Foreskin fibroblast (primary cell): ENCODE measurements at places on chromosomes 1 and 21.
A peak's percentile ranks its signal among the peaks of the same experiment; 100 is the strongest.

GRCh38 chr1:204344665-204345355, 14.9 kb downstream of the PLEKHA6 start:
- no peak for DNase-seq

DNA sequence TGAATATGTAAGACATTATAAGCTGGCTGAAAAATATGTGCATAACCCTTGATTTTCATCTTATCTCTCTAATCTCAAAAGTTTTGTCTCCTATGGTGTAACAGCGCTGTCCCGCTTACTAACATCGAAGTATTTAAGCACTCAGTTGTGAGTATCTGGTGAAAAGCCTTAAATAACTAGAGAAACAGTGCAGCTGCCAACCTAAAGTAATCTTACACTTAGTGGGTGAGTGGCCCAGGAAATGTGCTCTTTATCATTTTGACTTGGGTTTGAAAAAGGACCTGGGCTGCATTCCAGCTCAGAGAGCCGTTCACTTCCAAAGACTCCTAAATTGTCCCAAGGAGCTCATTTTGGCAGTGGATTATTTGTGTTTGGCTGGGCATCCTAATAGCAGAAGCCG, 225.9 kb downstream of the SPATA17 start:
- no peak for DNase-seq

DNA sequence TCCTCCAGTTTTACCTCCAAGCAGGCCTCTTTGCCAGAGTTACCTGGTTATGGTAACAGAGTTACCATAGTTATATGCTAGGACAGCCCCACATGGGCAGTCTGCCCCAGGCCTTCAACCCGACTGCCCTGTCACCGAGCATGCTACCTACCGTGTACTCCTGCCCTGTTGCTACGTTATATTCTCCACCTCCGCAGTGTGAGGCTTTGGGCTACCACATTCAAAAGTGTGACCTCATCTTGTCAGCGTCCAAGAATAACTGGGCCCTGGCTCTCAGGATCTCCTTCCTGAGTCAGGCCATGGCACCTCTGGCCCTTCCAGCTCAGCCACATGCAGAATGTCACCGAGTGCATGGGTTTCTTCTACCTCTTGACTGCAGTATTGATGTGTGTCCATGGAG, 8.9 kb downstream of the MAPKAPK2 start:
- no peak for DNase-seq

DNA sequence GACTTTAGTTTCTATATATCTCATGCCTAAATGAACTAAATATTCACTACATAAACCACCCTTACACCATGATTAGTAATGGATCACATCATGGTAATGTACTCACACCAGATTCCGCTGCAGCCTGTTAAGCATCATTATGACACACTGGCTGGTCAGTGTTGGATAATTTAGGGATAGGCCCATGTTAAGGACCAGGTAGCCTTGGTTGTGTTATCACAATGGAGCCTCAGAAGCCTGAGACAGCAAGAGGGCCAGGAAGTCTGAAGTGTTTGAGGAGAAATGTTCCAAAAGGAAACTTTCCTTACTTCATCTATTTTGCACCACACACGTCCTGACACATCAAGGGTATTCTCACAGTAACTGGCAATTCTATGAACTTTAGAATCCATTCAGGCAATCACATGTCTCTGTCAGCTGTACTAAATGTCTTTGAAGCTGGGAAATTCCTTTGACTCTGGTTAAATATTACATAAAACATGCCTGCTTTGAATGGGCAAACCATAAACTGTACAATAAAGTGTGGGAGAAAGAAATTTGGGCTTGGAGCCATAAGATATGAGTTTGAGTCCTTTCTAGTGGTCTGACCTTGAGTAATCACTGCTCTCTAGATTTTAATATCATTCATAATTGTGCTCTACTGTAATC, 105.3 kb upstream of the DPT start:
- DNase-seq: no peak

DNA sequence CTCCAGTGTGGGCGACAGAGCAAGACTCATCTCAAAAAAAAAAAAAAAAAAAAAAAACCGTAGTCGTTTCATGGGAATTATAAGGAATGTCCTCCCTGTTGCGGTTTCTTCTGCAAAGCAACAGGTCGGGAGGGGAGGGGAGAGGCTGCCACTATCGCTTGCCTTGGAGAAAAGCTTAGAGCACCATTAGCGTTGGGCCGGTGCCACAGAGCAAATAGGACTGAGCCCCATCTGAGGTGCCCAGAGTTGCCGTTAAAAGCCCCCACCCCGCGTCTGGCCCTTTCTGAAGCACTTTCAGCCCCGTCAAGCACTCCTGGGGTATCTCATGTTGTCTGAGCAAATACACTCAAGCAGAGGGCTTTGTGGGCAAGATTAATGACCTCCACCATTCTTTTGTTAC, 2.2 kb downstream of the RIPPLY3 start:
- no peak for DNase-seq

- DNase-seq: no peak
Observed at GRCh38 chr1:28983509-28984310, 69.3 kb downstream of the EPB41 start.

- no peak for DNase-seq
Observed at GRCh38 chr1:20983297-20983889, 193.3 kb downstream of the EIF4G3 start.

DNA sequence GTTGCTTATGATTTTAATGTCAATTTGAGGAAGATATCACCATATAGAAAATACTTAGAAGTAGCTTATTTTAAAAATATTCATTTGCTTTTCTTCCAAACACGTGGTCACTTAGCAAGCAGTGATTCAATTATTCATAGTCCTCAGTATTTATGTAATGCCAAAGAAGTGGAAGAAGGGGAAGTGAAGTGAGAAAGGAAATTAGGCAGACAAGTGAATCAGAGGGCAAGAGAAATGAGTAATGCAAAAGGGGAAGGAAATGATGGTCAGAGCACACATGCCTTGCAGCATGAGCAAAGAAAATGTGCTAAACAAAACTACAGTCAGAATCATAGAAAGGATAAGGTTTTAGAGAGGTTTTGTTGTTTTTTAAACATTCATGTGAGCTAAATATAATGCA, 31.8 kb downstream of the SDCCAG8 start:
- DNase-seq: peak; percentile 92

DNA sequence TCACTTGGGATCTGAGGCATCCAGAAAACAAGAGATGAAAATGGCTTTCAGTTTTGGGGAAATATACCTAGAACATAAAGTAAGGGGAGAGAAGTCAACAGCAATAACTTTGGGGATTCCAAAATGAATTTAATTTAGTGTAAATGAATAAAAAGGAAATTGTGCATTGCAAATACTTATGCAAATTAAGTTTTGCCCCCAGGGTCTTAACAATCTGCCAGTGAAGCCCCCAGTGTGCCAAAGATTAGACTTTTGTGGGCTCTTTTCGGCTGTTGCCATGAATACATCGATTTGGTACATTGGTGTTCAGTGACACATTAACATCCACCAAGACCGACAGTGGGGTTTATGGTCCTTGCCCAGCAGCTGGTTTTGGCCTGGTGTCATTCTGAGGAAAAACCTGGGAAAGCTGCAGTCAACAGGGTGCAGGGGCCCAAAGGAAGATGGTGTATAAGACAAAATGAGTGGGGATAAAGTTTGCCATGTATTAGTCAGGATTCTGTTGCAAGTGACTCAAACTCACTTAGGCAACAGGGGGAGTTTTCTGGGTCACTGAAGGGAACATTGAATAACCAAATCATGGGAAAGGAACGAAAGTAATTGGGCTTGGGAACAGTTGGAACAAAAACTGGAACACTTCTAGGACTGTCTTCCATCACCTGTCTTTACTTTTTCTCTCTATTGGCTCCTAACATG, 30.2 kb upstream of the IGSF3 start:
- DNase-seq: peak; percentile 36

- peak; percentile 88 for DNase-seq
Observed at GRCh38 chr1:35505911-35506798, 51.0 kb downstream of the KIAA0319L start.

GRCh38 chr1:97033949-97034348, 312.4 kb downstream of the PTBP2 start:
- no peak for DNase-seq

- no peak for DNase-seq
Observed at GRCh38 chr1:8267307-8267706, 50.6 kb upstream of the SLC45A1 start.

- DNase-seq: no peak
Observed at GRCh38 chr1:160739098-160739511, at the start of gene SLAMF7. Gene SLAMF7 (plus strand): TSS chr1:160739247. CDS start chr1:160739302, 55 bp downstream.

GRCh38 chr1:30892671-30893073, 15.9 kb downstream of the SDC3 start:
- DNase-seq: no peak

DNA sequence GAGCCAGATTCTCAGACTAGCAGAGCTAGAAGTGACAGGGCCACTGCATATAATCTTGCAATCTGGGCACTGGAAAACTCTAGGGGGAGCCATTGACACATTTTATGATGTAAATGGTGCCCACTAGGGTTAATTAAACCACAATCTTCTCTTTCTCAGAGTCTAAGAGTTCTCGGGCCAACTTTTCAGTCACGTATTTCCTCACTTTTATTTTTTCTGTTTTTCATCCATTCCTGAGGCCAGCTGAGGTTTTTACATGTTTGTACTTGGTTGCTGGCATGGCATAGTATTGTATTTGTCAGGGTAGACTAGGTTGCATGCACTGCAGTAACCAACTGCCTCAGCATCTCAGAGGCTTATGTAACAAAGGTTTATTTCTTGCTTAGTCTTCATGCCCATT, 138.2 kb downstream of the ZNF326 start:
- peak; percentile 11 for DNase-seq

- peak; percentile 46 for DNase-seq
Observed at GRCh38 chr21:32413015-32413504, 554 bp downstream of the EVA1C start.

DNA sequence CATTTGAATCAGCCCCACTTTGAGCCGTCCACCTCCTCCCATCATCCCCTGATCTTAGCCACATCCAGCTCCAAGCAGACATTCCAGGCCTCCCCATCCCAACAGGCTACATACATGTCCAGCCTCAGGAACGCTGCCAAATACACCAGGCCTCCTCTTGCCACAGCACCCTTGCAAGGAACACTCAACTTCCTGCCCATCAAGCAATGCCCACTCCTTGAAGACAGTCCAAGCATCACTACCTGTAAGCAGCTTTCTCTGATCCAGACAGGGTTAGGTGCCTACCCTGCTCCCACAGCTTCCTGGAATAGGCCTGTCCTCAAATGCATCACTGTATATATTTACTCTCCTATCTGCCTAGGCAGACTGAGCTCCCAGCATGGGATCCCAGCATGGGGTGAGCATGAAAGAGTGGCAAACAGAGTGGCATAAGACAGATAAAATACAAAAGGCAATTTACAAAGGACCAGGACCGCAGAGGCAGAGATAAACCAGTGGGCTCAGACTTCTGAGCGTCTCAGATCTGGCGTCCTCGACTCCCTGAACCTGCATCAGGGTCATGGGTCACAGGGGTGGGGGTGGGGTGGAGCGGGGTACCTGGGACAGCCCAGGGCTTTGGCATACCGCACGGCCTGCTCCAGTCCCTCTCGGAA, 816 bp downstream of the HYI start:
- peak; percentile 79 for DNase-seq

DNA sequence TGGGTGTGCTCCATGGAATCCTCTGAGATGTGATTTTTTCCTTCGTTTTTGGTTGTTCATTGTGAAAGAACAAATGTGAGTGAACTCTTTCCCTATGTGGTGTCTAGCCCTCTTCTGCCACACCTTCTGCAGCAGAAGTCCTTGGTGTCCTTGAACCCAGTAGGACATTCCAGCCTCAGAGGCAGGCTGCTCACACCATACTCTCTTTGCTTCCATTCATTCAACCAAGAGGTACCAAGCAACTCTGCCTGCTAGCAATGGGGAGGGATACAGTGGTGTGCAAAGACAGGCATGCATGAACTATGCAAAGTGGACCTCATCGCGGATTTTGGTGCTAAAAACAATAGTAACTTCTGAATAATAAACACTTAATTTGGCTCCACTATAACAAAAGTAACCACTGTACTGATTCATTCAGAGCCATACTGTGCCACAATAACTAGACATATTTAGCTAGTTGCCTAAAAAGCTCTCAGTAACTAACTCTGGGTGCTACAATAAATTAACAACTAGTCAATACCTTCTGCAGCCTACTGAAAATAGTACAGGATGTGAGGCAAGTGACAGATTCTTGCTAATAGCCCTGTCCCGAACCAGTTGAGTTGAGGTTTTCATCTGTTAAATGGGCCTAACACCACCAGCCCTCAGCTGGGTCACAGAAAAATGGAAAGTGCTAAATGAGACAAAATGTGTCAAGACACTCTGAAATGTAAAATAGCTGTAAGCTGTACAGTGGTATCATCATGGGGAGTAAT, 155.4 kb downstream of the SLC45A1 start:
- DNase-seq: no peak

GRCh38 chr1:234611225-234611846, 1.4 kb upstream of the IRF2BP2 start:
- DNase-seq: peak; percentile 82

GRCh38 chr21:44931137-44931500, 8.7 kb upstream of the SLX9 start:
- DNase-seq: peak; percentile 59

GRCh38 chr1:57799490-57800115, 375.7 kb upstream of the DAB1 start:
- DNase-seq: no peak

- DNase-seq: peak; percentile 13
Observed at GRCh38 chr1:160428655-160429054, 28.3 kb downstream of the VANGL2 start.

DNA sequence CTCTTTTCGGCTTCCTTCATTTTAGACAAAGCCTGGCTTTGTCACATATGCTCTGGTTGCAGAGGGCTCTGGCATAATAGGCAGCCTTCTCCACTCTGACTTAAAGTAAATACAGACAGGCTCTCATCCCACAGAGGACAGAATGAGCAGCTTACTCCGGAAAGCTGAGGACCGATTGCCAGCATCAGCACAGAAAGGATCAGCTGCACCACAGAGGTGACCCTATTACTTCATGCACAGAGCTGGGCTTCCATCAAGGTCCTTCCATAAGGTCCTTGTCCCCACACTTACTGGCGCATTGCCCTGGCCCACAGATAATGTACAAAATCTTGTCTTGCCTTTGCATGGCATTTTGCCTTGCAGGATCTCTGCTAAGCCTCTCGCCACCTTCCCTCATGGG, 67.6 kb downstream of the SEC16B start:
- no peak for DNase-seq

- peak; percentile 56 for DNase-seq
Observed at GRCh38 chr1:27405074-27405473, 12.7 kb downstream of the GPR3 start.

DNA sequence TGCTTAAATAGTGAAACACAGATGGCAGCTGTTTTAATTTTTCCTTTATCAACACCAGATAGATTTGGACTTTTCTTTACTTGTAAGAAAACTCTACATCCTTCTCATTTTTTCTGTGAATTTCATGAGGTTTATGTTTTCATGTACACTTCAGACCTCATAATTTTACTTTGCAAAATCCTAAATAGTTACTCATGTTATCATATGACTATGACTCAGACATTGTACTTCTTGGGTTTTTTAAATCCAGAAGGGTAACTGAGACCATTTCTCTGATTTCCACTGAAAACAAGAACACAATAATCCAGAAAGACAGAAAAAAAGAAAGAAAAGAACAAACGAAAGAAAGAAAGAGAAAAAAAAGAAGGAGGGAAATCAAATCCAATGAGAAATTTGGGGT, 1021.6 kb downstream of the NCAM2 start:
- peak; percentile 2 for DNase-seq
